Stromal cell of bone marrow (primary cell): ENCODE measurements at places on chromosomes 4 and X.

GRCh38 chr4:54941994-54942552 is 183.3 kb downstream of the KDR start:
- no peak for DNase-seq

GRCh38 chr4:118190903-118191302 is 156.6 kb downstream of the NDST3 start:
- DNase-seq: no peak

DNA sequence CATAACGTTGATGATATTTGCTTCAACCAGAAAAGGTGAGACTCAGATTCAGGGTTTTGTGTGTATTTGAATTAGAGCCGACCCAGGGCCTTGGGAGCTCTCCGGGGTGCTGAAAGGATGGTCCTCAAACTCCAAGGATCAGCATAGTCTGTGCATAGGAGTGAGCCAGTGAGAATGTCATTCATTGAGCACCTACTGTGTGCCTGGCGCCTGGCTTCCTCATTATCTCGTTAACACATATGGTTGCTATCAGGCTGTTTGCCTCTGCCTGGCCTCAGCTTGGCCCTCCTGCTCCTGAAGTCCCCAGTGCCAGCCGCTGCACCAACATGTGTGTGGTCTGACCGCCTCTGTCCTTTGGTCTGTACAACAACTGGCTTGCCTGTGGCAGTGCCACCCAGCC is 25.1 kb upstream of the JAKMIP1 start:
- peak; percentile 6 for DNase-seq

GRCh38 chrX:31233941-31234496 is 162.2 kb upstream of the FTHL17 start:
- DNase-seq: no peak
